ENCODE measurements at places on chromosomes 2 and 18.

DNA sequence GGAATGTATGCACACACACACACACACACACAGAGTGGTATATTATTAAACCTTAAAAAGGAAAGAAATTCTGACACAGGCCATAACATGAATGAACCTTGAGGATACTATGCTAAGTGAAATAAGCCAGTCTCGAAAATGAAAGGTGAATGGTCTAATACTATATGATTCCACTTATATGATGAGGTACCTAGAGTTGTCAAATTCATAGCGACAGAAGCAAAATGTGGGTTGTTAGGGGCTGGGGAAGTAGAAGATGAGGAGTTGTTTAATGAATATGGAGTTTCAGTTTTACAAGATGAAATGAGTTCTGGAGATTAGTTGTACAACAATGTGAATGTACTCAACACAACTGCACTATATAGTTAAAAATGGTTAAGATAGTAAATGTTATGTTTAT is 118.1 kb downstream of the ABCA12 start:
- no peak for DNase-seq

GRCh38 chr2:146267093-146267492 is 1577.7 kb upstream of the ACVR2A start:
- DNase-seq = peak; percentile 39

GRCh38 chr2:123670286-123670685 is 354.8 kb upstream of the CNTNAP5 start:
- no peak for DNase-seq

- peak; percentile 51 for DNase-seq
These were observed 94.7 kb upstream of the SP3 start for GRCh38 chr2:174059884-174060244.

DNA sequence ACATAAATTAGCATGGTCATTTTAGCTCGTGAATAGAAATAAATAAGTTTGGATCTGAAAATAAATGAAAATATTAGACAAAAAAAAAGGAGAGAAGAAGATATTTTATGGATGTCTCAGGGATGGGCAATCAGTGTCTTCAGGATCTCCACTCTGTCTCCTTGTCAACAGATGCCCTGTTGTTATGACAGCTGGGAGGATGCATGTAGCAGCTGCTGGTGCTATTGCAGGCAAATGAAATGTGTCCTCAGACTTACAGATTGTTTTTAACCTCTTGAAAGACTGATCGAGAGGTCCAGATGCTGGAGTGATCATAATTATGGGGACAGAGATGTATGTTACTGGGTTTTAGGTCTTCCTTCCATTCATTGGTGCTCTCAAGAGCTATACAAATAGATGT is 24.7 kb upstream of the ARL4C start:
- DNase-seq = no peak

DNA sequence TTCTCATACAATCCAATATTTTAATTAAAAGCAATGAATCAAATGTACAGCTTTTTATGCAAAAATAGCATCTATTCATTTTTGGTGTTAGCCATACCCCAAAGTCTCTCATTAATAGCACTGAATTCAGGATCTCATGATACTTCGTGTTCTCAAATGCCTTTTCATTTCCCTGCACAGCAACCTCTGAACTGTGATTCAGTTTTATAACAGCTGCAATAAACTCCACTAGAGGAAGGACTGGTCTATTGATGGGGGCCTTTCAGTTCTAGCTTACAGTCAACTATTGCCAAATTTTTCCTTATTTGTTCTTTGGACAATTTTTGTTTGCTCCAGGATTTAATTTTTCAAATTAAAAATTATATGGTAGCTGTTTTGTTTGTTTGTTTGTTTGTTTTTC is 4.8 kb upstream of the TMEM87B start:
- no peak for DNase-seq

GRCh38 chr18:68841301-68841700 is 43.4 kb downstream of the CCDC102B start:
- no peak for DNase-seq

- DNase-seq = no peak
These were observed 32.8 kb upstream of the ACKR3 start for GRCh38 chr2:236536727-236537398.
